KBM-7 (cell line): ENCODE measurements at places on chromosomes 5 and 9.

- no peak for DNase-seq
Observed at GRCh38 chr9:107249131-107249533, 33.9 kb upstream of the RAD23B start.

GRCh38 chr5:65696892-65697291 lies 25.0 kb downstream of the SGTB start:
- DNase-seq, result no peak

- DNase-seq, result no peak
Observed at GRCh38 chr9:82382887-82383616, 394.5 kb downstream of the SPATA31D1 start.

DNA sequence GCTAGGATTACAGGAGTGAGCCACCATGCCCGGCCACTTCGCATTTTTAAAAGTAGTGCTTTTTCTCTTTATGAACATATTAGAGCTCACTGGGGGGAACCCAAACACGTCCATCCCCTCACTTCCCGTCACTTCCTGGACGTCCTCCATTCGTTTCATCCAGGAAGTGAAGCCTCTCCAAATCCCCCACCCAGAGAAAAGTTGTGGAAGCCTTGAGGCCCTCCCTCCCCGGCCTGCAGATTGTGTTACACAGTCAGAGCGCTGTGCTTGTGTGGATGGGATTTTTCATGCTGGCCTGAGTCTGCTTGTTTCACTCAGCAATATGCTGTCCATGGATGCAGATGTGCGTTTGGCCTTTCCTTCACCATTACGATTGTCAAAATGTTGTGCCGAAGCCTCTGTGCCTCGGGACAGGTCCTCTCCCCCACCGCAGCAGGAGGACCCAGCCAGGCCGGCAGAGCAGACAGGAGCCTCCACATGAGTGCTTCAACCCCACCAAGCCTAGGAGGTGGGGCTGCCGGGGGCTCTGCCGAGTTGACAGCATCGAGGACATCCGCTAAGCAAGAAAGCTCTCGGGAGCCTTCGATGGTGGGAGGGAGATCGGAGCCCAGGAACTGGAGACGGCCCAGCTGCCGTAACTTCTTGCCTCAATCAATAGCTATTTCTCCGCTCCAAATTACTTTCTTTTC lies 121.6 kb upstream of the PPP1R26 start:
- DNase-seq, result no peak

DNA sequence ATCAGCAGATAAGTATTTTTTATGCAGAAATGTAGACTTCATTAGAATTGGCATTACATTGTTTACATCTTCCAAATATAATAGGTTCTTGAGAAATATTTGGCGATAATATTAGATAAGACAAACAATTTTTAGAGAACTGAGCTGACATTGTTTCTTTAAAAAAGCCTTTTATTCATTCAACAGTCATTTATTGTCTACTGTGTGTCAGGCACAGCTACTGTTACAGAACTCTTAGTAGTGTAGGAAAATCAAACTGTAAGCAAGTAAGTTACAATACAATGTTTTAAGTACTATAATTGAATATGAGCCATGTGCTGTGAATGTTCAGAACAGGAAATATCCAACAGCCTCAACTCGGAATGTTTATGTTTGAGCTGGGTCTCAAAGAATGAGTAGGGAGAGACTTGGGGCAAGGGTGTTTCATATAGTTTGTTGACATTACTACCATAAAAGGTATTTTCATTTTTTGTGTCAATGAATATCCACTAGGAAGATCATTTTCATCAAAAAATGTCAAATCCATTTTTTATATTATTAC lies 114.0 kb downstream of the CDC42SE2 start:
- no peak for DNase-seq

DNA sequence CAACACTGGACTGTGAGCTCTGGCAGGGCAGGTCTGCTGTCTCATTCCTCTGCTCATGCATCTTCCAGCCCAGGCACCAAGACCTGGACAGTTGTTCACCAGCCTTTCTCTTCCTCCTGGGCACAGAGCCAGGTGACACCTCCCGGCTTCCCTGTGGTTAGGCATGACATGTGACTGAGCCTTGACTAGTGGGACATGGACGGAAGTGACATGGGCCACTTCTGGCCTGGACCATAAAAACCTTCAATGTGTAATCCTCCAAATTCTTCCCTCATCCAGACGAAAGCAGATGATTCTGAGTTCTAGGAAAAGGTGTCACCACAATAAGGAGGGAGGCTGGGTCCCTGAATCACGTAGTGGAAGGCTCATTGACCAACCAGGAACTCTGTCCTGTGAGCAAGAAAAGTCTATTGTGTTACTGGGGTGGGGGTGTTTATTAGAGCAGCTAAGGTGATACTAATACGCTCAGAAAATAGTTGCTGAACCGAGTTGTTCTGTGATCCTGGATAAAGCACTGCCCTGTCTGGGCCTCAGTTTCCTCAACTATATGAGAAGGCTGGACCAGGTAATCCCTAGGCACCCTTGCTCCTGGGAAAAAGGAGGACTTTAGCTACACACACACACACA lies 26.6 kb upstream of the CRB2 start:
- peak; percentile 87 for DNase-seq

DNA sequence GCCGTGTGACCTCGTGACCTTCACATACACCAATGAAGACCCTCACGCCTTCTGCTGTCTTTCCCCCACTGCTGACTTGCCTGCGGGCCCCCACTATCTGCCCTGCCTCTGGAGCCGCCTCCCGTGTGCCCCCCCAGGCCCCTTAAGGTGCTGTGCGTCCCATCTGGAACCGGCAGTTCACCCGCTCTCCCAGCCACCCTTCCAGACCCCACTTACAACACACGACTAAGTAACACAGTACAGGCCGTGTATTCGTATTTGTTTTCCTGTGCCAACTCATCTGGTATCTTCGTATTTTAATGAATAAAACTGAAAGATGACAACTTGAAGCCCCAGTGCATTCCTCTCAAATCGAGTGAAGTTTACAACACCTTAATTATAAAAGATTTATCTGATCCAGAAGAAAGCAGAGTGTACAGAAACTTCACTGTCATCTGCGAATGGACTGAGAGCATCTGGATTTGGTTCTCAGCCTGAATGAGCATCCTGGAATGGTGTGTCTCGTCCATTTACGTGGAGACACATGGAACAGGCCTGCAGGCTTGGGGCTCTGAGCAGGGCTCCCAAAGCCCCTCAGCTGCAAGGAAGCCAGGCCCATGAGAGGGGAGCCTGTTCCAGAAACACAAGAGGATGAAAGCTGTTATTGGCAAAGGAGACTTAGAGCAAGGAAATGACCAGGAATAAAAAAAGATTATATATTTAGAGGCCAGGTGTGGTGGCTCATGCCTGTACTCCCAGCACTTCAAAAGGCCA lies 21.9 kb upstream of the TERT start:
- DNase-seq, result no peak

GRCh38 chr9:131585375-131585774 lies 40.1 kb downstream of the PRRT1B start:
- DNase-seq, result peak; percentile 73

DNA sequence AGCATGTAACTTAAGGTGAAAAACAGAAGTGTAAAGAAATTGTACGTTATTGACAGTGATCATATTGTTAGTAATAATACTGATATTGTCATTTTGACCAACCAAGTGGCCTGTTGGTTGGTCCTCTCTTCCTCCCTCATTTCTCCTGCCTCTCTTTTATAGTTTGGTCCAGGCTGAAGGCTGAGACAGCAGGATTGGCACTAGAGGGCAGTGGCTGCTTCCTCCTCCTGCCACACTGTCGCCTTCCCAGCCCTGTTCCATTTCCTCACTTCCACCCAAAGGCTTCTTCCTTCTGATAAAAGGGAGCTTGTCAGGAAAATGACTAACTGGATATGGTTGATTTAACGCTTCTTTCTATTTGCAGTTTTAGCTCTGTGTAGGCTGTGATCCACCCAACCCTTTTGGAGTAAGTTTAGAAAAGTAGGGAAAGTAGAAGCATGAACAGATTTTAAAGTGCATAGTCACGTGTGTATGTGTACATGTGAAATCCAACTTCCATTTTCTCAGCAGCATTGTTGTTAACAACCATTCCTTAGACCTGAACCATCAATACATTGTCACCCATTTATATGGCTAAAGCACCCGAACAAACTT lies 35.6 kb downstream of the PTCD2 start:
- no peak for DNase-seq

GRCh38 chr9:38041564-38042243 lies 27.3 kb downstream of the SHB start:
- no peak for DNase-seq

GRCh38 chr9:96061293-96061987 lies 185.9 kb downstream of the ERCC6L2 start:
- DNase-seq, result peak; percentile 59

DNA sequence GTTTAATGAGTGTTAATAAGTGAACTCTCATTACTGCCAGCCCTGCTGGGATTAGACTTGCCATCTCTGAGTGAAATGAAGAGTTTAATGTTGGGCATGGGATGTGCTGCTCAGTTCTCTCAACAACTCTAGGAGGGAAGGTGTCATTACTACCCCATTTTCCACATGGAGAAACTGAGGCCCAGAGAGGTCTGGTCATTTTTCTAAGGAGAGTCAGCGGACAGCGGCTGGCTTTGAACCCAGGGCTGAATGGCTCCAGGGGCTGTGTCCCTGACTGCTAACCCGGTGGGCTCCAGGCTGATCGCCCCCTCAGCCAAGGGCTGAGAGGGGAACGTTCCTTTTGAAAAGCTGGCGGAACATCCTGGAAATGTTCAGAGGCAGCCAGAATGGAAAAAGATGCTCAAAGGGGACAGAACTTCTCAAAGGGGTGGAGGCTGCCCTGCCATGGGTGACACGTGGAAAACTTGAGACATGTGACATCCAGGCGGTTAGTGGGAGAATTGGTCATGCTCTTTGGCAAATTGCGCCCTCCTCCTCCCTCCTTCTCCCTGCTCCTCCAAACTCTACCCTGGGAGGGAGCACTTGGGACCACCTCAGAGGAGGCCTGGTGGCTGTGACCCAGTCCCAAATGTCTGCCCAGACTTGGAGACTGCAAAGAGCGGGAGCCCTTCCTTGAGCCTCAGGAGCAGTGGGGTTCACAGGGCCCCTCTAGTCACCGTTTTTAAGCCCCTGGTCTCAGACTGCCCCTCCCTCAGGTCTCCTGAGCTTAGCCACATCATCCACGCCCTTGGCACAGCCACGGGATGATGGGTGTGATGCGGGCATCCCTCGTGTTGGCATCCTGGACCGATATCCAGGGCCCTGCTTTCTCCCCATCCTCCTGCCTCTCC lies 28.7 kb downstream of the DNM1 start:
- no peak for DNase-seq

- no peak for DNase-seq
Observed at GRCh38 chr5:68821056-68821455, 272.8 kb upstream of the SLC30A5 start.

- DNase-seq, result no peak
Observed at GRCh38 chr5:126358525-126358924, 64.7 kb upstream of the GRAMD2B start.

DNA sequence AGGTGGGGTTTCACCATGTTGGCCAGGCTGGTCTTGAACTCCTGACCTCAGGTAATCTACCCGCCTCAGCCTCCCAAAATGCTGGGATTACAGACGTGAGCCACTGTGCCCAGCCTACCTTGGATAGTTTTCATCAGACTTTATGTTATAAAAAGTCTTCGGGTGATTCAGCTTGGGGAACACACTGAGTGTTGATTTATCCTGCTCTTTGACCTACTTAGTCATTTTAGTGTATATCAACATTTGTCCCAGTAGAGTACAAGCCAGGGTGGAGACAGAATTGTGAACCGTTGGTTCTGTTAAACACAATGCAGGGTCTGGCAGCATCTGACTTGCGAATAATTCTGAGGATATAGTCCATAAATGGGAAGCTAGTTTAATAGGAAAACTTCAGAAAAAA lies 39.7 kb downstream of the NFX1 start:
- no peak for DNase-seq

DNA sequence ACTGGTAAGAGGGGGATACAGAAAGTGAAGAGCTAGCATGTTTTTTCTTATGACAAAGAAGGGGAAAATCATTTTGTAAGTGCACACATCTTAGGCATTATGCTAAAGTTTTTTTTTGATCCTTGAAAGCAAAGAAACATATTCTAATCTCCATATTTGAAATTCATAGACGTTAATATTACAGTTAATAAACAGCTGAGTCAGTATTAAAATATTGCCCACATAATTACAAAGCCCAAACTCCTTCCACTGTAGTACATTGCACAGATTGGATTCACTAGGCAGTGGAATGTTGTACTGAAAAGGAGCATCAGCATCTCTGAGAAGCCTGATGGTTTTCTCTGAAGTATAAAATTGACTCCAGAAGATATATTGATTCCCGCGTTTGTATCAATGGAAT lies 122.6 kb downstream of the ISOC1 start:
- no peak for DNase-seq

DNA sequence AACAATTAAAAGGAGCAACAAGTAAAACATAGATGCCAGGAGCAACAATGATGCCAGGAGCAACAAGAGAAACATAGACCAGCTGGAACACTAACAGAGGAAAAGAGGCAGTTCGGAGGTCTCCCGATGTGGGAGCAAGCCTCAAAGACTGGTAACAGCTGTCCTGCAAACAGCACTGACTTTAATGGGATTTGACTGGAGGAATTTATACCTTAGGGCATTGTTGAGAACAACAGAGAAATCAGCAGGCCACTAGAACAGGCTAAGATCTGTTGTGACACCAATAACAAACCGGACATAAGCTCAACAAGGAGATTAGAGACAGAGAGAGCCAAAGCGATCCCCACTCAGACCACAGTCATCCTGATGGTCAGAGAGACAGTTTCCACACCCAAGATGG lies 11.8 kb upstream of the SYK start:
- no peak for DNase-seq

- no peak for DNase-seq
Observed at GRCh38 chr5:78699552-78700153, 51.1 kb upstream of the LHFPL2 start.

DNA sequence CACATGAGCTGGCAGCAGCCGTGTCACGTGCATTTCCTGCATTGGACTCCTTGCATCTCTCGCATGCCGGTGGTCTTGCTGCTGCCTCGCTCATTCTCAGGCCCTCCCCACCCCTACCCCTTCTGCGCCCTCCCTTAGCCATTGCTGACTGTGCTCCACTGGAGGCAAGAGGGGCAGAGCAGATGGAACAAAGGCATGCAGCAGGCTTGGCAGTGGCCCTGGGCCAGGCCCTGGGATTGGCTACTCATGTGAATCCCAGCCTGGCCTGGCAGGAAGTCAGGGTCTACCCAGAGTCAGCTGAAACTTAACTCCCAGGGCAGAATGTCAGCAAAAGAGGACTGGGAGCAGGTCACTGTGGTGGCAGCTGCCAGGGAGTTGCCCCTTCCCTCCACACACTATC lies 62.3 kb downstream of the TSTD2 start:
- no peak for DNase-seq

GRCh38 chr5:109880907-109881685 lies 191.4 kb downstream of the MAN2A1 start:
- DNase-seq, result no peak

GRCh38 chr5:159469496-159470372 lies 139.4 kb upstream of the IL12B start:
- no peak for DNase-seq

GRCh38 chr5:75616371-75616881 lies 5.2 kb downstream of the ANKDD1B start:
- DNase-seq, result no peak

GRCh38 chr5:14793851-14794250 lies 77.7 kb downstream of the ANKH start:
- DNase-seq, result no peak

GRCh38 chr5:163861670-163862069 lies 356.3 kb downstream of the MAT2B start:
- DNase-seq, result no peak
